ENCODE measurements at places on chromosomes 7 and 10.
A peak's percentile ranks its signal among the peaks of the same experiment; 100 is the strongest.

DNA sequence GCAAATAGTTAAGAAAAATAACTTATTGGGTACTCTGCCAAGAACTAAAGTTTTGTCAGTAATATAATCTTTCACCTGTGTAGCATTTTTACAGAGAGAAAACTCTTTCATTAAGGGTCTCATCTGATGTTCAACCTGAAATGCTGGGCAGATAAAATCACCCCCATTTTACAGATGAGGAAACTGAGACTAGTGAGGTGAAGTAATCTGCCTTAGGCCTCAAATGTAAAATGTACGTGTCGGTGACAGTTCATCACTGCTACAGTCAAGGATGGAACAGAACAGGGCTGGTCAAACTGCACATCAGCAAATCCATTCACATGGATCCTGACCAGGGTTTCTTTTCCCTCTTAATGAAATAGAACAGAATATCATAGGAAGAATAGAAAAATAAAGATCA lies 121.8 kb downstream of the RAPGEF5 start:
- no peak for DNase-seq

DNA sequence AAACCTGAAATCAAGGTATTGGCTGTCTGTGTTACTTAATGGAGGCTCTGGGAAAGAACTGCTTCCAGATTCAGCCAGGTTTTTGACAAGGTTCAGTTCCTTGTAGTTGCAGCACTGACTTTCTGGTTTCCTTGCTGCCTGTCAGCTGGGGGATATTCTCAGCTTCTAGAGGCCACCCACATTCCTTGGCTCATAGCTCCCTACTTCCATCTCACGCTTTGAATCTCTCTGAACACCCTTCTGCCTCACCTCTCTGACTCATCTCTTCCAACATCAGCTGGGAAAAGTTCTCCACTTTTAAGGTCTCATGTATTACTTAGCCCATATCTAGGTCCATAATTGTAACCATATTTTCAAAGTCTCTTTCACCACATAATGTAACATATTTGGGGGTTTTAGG lies 22.9 kb upstream of the GPR22 start:
- DNase-seq = peak; percentile 28

- DNase-seq = no peak
These were observed 73.9 kb downstream of the SH2D4B start for GRCh38 chr10:80611481-80612185.

DNA sequence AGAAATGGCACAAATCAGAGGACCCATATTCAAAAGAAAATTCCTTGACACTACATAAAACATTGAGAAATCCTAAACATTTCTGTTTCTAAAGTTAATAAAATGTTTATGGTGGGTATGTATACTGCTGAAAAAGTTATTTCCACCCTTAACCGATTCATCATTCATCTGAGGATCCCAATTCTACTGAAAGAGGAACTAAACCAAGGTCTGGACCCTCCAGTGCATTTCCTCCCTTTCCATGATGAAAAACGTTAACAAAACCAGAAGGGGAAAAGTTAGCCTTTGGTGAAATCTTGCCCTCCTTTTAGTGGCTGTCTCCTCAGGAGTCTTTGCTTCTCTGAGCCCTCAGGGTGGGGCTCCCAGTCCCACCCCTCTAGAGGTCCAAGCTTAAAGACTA lies 144.5 kb upstream of the ASAH2 start:
- DNase-seq = no peak

GRCh38 chr7:106236065-106236464 lies 48.7 kb downstream of the NAMPT start:
- no peak for DNase-seq

GRCh38 chr7:3559278-3559677 lies 258.2 kb downstream of the SDK1 start:
- no peak for DNase-seq

DNA sequence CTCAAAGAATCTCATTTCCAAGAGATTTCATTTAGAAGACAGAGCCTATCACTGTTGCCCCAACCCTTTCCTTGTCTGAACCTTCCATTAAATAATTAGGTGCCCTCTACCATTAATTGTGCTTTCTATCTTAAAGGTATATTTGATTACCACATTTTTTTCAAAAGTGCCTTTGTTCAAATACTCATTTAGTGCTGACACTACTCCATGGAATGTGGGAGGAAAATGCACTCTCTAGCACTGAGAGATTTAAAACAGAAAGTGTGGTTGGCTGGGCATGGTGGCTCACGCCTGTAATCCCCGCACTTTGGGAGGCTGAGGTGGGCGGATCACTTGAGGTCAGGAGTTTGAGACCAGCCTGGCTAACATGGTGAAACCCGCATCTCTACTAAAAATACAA lies 119.8 kb downstream of the CACNA2D1 start:
- DNase-seq = peak; percentile 31

DNA sequence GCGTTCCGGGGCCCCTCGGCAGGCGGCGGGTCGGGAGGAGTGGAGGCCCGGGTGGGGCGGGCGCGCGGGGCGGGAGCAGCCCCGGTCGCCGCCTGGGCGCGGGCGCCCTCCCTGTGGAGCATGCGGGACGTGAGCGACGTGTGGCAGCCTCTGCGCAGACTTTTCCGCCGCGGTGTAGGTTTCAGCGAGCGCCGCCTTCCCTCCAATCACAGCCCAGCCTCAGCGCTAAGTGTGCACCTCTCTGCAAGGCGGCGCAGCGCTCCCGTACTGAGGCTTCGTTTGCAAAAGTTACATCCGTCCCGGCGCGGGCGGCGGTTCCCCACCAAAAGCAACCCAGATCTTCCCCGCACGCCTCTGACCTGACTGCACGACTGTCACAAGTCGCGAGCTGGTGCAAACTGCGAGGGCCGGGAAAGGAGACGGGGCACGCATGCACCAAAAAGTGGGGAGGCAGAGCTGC lies 1.2 kb upstream of the PFKFB3 start:
- peak; percentile 89 for DNase-seq

DNA sequence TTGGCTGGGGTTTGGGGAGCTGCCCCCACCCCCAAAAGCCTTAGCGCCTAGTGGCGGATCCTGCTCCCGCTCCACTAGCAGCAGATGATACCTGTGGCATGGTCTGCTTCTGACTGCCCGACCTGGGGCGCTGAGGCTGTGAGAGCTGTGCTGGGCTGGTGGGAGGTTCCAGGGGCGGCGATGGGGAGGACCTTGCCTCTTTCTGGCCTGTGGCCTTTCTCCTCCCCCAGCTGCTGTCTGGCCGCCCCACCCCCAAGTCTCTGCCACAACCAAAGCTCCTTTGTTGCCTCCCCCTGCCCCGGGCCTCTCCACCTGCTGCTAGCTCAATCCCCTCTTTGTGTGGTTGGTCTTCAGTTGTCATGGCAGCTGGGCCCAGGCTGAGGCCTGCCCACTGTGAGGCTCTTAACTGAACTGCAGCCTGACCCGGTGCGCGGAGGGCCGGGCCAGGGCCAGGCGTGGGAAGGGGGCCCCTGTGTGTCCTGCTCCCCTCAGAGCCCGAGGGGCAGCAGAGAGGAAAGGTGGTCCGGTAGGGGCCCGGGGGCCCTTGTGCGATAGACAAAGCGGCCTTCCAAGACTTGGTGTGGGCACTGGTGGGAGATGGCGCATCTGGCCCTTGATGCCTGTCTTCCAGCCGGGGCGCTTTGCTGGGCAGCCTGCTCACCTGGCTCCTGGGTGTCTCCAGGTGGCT lies 4.7 kb downstream of the ZNF775 start:
- DNase-seq = no peak

DNA sequence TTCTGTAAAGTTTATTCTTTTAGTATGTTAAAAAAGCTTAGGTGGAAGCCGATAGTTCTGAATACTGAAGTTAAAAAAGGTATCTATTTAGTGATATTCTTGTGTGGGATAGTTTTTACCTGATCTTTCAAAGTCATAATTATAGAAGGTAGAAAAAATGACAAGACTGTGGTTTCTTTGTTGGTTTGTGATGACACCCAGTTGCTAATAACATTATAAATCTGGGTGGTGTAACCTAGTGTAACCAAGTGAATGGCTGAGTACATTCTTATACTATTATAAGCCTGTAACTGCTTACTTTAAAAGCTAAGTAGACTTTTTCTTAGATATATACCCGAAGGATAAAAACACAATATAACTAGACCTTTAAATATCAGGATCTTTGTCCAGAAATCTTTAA lies 2.3 kb downstream of the CDK13 start:
- peak; percentile 61 for DNase-seq

DNA sequence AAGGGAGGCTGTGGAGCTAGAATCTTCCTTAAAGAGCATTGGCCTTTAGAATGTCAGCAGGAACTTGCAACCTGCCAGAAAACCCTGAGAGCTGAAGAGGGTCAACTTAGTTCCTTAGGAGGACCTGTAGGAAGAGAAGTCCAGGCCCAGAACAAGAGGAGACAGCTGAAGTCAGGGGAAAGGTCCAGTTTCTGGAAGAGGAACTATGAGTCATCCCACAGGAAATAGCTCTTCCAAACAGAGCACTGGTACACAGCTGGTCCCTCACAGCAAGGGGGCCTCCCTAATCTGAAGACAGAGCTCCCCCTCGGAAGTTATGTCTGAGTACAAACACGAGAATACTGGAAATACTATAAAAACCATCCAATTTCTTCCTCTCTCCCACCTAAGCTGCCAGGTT lies 98.9 kb downstream of the HERPUD2 start:
- DNase-seq = peak; percentile 59

DNA sequence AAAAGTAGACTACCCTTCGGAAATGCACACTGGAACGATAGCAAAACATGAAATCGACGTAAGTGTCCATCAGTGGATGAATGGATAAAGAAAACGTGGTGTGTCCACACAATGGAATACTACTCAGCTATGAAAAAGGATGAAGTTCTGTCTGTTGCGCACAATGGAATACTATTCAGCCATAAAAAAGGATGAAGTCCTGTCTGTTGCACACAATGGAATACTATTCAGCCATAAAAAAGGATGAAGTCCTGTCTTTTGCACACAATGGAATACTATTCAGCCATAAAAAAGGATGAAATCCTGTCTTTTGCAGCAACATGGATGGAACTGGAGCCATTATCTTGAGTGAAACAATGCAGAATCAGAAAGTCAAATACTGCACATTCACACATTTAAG lies 591.8 kb downstream of the PTPRN2 start:
- no peak for DNase-seq

All from EH (cell line).